Stomach (tissue), 19 donors: ENCODE measurements at places on chromosomes 12 and 14. TPM values are rescaled to one million over a fixed set of nuclear protein-coding genes. Genes with fewer than 3 reads are reported as not detected.

NRXN3 gene
- 0.31 TPM for polyA plus RNA-seq

LRTM2 gene
- polyA plus RNA-seq: not detected

HVCN1 gene
- polyA plus RNA-seq: 3.7 TPM

OTUB2 gene
- polyA plus RNA-seq: 0.75 TPM

SIX6 gene
- not detected for polyA plus RNA-seq

ASCL1 gene
- polyA plus RNA-seq: 0.92 TPM

DEPDC4 gene
- not detected for polyA plus RNA-seq

KLRB1 gene
- 1.8 TPM for polyA plus RNA-seq

BHLHE41 gene
- 1.8 TPM for polyA plus RNA-seq

CHGA gene
- polyA plus RNA-seq: 37.7 TPM

HPD gene
- 3.1 TPM for polyA plus RNA-seq

HSPA2 gene
- 5.6 TPM for polyA plus RNA-seq

SYT1 gene
- 0.46 TPM for polyA plus RNA-seq

SLC48A1 gene
- 9.4 TPM for polyA plus RNA-seq

INSM2 gene
- not detected for polyA plus RNA-seq

HCAR1 gene
- 2.1 TPM for polyA plus RNA-seq

RTN1 gene
- polyA plus RNA-seq: 0.61 TPM

NPFF gene
- not detected for polyA plus RNA-seq

IL26 gene
- polyA plus RNA-seq: not detected

ARMH4 gene
- polyA plus RNA-seq: 0.50 TPM

CLEC4A gene
- 2.9 TPM for polyA plus RNA-seq

PRH2 gene
- not detected for polyA plus RNA-seq

HSPB8 gene
- polyA plus RNA-seq: 22.7 TPM

PPP4R4 gene
- 0.28 TPM for polyA plus RNA-seq

MFAP5 gene
- polyA plus RNA-seq: 20.6 TPM

KCNK10 gene
- polyA plus RNA-seq: 0.61 TPM

MYO1H gene
- polyA plus RNA-seq: not detected

TEX52 gene
- not detected for polyA plus RNA-seq

OAS2 gene
- polyA plus RNA-seq: 10.9 TPM

FAIM2 gene
- polyA plus RNA-seq: 1.6 TPM

FAM161B gene
- 2.1 TPM for polyA plus RNA-seq

ADGRD1 gene
- 4.0 TPM for polyA plus RNA-seq

KLRC4 gene
- not detected for polyA plus RNA-seq

LBHD2 gene
- polyA plus RNA-seq: not detected

IFNG gene
- not detected for polyA plus RNA-seq
